Fibroblast of lung (primary cell): ENCODE measurements at places on chromosomes 6 and 20.

GRCh38 chr6:68967549-68968300, 332.6 kb downstream of the ADGRB3 start:
- peak; percentile 54 for DNase-seq

DNA sequence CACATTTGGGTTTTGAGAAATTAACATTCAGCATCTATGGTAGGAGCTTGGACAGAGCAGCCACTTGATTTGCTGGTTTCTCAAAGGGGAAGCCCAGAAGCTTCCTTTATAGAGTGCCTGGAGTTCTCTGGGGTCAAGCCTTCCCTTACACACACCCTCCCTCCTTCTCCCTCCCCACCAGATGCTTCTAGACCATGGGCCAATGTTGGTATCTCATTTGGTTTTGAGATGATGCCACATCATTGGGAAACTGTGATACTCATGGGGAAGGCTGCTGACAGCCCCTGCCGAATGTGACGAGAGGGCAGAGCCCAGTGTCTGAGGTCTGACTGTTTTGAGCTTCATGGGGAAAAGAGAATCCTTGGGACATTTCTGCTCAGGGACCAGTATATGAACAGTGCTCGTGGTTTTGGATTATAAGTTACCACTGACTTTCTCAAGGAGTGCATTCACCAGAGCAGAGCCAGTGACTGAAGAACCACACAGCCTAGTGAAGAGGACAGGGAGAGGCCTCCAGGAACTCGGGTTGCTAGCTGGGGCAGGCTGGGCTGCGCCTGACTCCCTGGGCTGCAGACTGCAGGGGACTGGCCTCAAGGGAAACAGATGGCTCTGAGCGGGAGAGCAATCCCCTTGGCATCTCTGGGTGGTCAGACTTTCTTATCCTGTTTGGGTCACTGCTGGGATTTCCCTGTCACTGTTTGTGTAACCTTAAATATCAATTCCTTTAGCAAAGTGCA, 46.4 kb upstream of the CST5 start:
- DNase-seq = no peak

- DNase-seq = no peak
Measured at GRCh38 chr6:129894921-129895320, 33.8 kb upstream of the TMEM244 start.

- no peak for DNase-seq
Measured at GRCh38 chr20:10481676-10482075, 46.6 kb downstream of the SLX4IP start.

DNA sequence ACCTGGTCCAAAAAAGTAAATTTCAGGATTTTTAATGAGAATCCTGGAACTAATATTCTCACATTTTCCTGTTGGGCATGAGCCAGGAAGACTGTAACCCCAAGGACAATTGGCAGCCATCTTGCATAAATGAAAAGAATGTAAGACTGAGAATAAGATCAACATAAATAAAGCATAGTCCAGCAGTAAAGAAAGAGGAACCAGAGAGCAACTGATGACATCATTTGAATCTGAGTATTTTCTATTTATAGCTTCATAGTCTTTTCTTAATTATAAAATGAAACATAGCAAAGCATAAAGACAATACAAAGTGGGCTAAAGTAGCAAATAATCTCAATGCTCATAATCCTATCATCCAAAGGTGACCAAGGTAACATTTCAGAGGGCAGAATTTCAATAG, 26.6 kb upstream of the FBXL4 start:
- no peak for DNase-seq

GRCh38 chr20:1577906-1578305, 20.4 kb upstream of the SIRPD start:
- no peak for DNase-seq
